Endothelial cell of umbilical vein (primary cell): ENCODE measurements at places on chromosomes 3 and 15. TPM values are rescaled to one million over a fixed set of nuclear protein-coding genes. Genes with fewer than 3 reads are reported as not detected.

The THUMPD3 gene
- total RNA-seq, result 22.7 and 26.5 TPM in 2 replicates

The HIGD2B gene
- not detected in 2 replicates for total RNA-seq

The FEM1B gene
- total RNA-seq, result 33.2 TPM in 2 replicates

The HTR3E gene
- not detected in 2 replicates for total RNA-seq

The CMSS1 gene
- total RNA-seq, result 60.6 and 61.9 TPM in 2 replicates

The RSL24D1 gene
- total RNA-seq, result 58.2 and 60.0 TPM in 2 replicates

DNA sequence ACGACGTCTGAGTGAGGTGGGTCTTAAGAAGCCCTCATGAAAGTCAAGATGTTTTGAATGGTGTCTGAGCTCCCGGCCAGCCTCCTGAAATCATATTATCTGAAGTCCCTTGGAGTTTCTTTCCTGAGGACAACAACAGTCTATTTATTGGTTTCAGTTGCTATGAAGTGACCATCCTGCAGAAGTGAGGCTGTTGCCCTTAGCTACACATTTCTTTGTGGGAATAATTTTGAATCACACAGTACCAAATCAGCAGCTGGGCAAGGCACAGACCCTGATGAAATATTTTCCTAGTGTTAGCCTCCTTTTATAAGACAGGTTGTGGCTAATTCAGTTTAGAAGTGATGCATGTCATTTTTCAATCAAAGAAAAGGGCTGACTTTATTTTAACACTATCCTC, 220.7 kb upstream of the AZI2 start:
- H3K27me3 ChIP-seq, result peaks cover 1% of the 10 kb centered on the region
- H3K4me3 ChIP-seq, result no peak overlapping the region
- H3K4me1 ChIP-seq, result no peaks in the 10 kb centered on the region
- no peak overlapping the region for H3K27ac ChIP-seq
- DNase-seq, result no peak

DNA sequence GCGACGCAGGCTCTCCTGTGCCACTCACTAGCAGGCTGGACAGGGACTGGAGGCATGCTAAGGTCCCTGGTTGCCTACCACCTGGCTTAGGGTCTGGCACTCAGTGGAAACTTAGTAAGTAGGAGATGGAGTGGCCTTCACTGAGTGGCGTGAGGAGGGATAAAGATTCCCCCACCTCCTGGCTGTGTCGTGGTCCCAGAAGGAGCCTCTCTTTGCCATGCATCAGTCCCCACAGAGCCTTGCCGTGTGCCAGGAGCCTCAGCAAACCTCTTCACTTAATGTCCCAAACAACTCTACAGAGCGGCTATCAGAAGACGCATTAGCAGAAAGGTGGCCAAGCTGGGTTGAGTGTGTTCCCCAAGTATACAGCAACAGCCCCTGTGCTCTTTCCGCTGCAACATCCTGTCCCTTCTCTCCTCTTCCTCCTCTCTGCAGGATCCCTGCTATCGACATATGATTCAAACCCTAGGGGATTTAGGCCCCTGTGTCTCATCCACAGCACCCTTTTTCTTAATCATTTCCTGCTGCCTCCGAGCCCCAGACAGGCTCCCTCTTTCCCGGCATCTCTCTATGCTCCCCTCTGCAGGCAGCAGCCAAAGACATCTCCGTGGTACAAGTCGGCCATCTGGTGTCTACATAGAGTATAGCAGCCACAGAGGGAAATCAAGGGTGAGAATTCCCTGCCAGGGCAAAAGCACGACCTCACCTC, 66.7 kb downstream of the SLC6A1 start:
- peaks cover 4% of the 10 kb centered on the region for H3K27me3 ChIP-seq
- DNase-seq, result peak; percentile 63
- no peaks in the 10 kb centered on the region for H3K4me1 ChIP-seq

DNA sequence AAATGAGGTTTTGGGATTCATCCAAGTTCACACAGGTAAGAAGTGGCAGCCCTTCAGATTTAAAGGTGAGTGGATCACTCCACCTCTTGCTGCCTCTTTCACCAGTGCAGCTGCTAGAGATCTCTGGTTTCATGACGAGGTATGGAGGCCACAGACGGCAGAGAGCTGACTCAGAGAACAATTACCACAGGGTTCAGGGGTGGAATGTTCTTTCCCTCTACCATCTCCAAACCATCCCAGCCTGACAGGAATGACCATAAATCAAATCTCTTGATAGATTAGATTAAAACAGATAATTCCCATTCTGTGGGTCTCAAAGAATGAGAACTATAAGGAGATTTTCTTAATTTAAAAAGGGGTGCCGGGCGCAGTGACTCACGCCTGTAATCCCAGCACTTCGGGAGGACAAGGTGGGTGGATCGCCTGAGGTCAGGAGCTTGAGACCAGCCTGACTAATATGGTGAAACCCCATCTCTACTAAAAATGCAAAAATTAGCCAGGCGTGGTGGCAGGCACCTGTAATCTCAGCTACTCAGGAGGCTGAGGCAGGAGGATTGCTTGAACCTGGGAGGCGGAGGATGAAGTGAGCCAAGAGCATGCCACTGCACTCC, 174.2 kb upstream of the ATP11B start:
- no peak for DNase-seq
- no peaks in the 10 kb centered on the region for H3K4me1 ChIP-seq

DNA sequence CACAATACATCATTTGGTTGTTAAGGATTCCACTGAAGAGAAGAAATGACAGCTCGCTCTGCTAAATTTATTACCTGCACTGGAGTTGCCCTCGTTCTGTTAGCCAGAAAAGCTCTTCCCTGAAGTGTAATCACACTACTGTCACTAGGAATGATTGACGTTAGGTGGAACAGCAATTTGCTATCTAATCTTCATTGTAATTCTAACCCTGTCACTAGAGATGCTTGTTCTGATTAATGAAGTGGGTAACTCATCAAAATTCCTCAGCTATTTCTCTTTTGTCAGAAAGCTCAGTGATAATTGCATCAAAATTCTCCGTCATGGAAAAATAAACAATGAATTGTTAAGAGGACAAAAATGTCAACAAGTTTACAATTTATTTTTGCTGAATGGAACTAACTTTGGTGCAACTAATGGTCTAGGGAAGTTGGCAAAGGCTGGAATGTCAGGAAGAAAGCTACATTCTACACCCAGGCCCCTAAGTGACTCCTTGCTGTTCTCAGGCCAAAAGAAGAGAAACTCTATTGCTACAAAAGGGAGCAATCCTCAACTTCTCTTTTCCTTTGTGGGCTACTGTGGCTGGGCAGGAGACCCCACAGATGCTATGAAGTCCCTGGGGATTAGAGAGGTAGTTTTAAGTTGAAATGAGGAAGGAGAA, 34.1 kb downstream of the CCDC191 start:
- H3K4me3 ChIP-seq, result no peak overlapping the region
- H3K36me3 ChIP-seq, result no peaks in the 10 kb centered on the region
- DNase-seq, result no peak
- no peak overlapping the region for H3K27ac ChIP-seq

DNA sequence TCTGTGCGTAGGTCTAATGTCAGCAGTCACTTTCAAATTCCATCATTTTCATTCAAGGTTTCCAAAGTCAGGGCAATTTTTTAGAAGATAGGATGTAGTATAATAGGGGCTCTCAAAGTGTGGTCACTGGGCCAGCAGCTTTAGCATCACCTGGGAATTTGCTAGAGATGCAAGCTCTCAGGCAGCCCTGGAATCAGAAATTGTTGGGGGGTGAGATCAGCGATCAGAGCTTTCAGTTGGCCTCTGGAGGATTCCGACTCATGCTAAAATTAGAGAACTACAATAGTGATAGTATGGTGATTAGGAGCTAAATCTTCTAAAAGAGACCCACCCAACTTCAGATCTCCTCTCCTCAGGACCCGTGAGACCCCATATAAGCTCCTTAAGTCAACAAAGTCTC, 2.4 kb upstream of the FRMD4B start:
- H3K27me3 ChIP-seq, result no peaks in the 10 kb centered on the region
- no peak overlapping the region for H3K27ac ChIP-seq
- no peaks in the 10 kb centered on the region for H3K36me3 ChIP-seq

DNA sequence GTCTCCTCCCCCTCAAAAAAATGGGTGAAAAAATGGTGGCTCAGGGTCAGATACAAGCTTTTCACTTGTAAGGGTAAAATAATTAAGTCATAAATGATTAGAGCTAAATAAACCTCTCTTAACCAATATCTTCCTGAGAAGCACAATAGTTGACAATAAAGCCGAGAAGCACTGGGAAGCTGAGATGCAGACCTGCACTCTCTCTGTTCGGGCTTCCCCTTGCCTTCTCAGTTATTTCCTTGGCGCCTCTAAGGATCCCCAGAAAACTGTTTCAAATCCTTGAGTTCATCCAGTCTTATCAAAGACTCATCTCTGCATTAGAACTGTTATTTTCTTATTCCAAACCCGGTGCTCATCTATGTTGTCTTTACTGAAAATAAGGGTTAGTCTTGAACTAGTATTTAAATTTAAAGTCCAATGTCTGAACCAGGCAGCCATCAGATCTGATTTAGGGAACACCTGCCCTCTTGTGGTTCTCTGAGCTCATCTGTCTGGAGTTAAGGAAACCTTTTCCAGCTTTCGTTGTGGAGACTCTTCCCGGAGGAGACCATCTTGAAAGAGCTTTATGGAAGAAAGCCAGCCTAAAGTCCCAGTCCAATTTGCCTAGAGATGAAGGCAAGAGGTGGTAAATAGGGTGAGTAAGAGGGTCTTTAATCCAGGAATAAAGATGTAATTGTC, 256.4 kb upstream of the MCTP2 start:
- H3K4me3 ChIP-seq, result no peak overlapping the region
- H3K27me3 ChIP-seq, result no peaks in the 10 kb centered on the region
- no peak overlapping the region for H3K27ac ChIP-seq
- H3K4me1 ChIP-seq, result no peaks in the 10 kb centered on the region

GRCh38 chr3:132843349-132843748, 121.1 kb upstream of the NPHP3 start:
- no peaks in the 10 kb centered on the region for H3K36me3 ChIP-seq
- no peak for DNase-seq
- no peak overlapping the region for H3K27ac ChIP-seq
- no peak overlapping the region for H3K4me3 ChIP-seq

DNA sequence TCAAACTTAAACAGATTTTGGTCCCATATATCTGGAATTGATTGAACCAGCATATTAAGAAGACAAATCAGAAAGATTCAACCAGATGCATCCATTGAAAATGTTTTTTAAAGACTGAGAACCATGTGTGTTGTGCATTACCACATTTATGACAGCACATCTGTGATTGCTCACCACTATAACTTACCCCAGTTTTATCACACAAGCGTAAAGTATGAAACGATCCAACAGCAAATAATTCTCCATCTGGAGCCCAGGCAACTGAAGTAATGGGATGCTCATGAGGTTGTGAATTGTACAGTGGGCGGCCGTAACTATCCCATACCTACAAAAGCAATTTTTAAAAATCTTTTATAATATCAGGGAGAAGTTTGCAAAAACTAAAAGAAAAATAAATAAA, 43.2 kb downstream of the IFT80 start:
- no peak overlapping the region for H3K4me3 ChIP-seq
- DNase-seq, result no peak

GRCh38 chr15:29322415-29322814, 52.8 kb upstream of the NSMCE3 start:
- no peak overlapping the region for H3K4me3 ChIP-seq
- H3K27me3 ChIP-seq, result no peaks in the 10 kb centered on the region
- peaks cover 5% of the 10 kb centered on the region for H3K4me1 ChIP-seq
- peak; percentile 23 for DNase-seq

GRCh38 chr3:28808068-28808467, 459.4 kb upstream of the AZI2 start:
- no peaks in the 10 kb centered on the region for H3K36me3 ChIP-seq
- no peaks in the 10 kb centered on the region for H3K4me1 ChIP-seq
- H3K27ac ChIP-seq, result no peak overlapping the region

- H3K36me3 ChIP-seq, result no peaks in the 10 kb centered on the region
- H3K27ac ChIP-seq, result no peak overlapping the region
- H3K4me3 ChIP-seq, result no peak overlapping the region
- no peaks in the 10 kb centered on the region for H3K4me1 ChIP-seq
- no peak for DNase-seq
Measured at GRCh38 chr15:91376038-91376437, 276.0 kb downstream of the SV2B start.

GRCh38 chr3:13025778-13026518, 47.3 kb downstream of the IQSEC1 start:
- no peak overlapping the region for H3K27ac ChIP-seq
- no peak overlapping the region for H3K4me3 ChIP-seq
- no peak for DNase-seq
- no peaks in the 10 kb centered on the region for H3K4me1 ChIP-seq

- H3K36me3 ChIP-seq, result no peaks in the 10 kb centered on the region
- no peak for DNase-seq
- H3K4me1 ChIP-seq, result no peaks in the 10 kb centered on the region
- no peak overlapping the region for H3K4me3 ChIP-seq
Measured at GRCh38 chr3:150105886-150106612, 135.4 kb upstream of the PFN2 start.

DNA sequence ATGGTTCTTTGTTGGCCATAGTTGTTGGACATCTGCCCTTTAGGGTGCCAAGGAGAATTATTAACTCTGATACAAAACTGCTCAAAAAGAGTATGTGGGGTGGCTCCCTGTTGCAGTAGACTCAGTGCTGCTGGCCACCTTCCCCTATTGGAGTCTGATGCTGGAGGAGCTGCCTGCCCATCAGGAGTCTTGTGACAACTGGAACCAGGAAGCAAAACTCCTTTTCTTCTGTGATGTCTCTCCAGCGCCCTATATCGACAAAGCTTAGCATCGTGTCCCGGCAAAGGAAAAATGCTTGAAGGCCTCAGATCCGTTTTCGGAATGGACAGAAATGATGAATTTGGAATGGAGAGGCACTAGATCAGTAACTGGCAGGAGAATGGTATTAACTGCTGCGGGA, 23.5 kb downstream of the PAK2 start:
- H3K27me3 ChIP-seq, result no peaks in the 10 kb centered on the region
- peaks cover 3% of the 10 kb centered on the region for H3K36me3 ChIP-seq
- no peaks in the 10 kb centered on the region for H3K4me1 ChIP-seq
- H3K4me3 ChIP-seq, result no peak overlapping the region
- no peak overlapping the region for H3K27ac ChIP-seq

- H3K4me1 ChIP-seq, result peaks cover 3% of the 10 kb centered on the region
- H3K36me3 ChIP-seq, result no peaks in the 10 kb centered on the region
- H3K27me3 ChIP-seq, result no peaks in the 10 kb centered on the region
- H3K27ac ChIP-seq, result no peak overlapping the region
- peak; percentile 73 for DNase-seq
Measured at GRCh38 chr15:58070801-58071418, 5.4 kb upstream of the ALDH1A2 start.

DNA sequence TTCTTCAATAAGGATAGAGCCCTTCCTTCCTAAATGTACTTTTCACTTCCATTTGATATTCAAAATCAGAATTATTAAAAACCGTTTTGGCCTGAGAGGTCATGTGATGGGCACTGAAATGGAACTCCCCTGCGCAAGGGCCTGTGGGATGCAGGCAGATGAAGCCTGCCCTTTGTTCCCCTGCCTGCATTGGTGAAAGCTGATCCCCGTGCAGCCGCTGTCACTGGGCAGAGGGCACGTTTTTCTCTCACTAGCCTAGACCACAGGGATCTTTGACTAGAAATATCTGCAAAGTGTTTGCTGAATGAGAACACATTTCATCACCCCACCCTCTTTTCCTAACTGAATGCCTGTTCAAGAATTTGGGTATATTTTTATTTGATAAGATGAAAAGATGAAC, 74.9 kb downstream of the TIPARP start:
- H3K4me3 ChIP-seq, result no peak overlapping the region
- H3K4me1 ChIP-seq, result no peaks in the 10 kb centered on the region
- no peaks in the 10 kb centered on the region for H3K27me3 ChIP-seq
- H3K36me3 ChIP-seq, result no peaks in the 10 kb centered on the region
- no peak overlapping the region for H3K27ac ChIP-seq
- DNase-seq, result no peak
